Mesothelial cell of epicardium (in vitro differentiated cells): ENCODE measurements at places on chromosomes 1 and 21. TPM values are rescaled to one million over a fixed set of nuclear protein-coding genes. Genes with fewer than 3 reads are reported as not detected.

DNA sequence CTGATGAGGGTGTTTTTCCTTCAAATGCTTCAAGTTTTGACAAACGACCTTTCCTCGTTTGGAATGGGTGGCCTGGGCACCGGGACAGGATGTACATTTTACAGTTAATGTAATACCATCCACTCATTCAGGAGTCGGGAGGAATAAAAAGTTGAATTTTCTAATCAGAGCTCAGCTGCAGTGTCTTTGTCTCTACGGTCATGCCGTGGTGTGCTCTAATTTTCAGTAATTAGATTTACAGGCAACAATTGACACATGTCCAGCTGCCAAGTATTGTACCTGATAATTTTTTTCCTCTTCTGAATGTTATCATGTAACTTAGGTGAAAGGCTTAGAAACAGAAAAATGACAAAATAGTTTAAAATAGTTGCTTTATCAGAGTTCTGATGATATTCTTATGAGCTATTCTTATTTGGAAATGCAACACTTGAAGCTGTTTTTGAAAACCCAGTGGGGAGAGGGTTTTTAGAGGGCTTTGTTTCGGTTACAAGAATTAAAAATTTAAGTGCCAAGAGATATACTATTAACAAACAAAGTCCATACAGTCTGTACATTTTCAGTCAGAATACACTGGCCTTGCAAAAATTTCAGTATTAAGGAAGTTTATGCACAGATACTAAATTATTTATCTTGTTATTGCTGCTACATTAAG lies 1.0 kb downstream of the CDKN2C start:
- H3K4me3 ChIP-seq: no peak overlapping the region
- H3K36me3 ChIP-seq: no peaks in the 10 kb centered on the region
- no peak overlapping the region for H3K27ac ChIP-seq

DNA sequence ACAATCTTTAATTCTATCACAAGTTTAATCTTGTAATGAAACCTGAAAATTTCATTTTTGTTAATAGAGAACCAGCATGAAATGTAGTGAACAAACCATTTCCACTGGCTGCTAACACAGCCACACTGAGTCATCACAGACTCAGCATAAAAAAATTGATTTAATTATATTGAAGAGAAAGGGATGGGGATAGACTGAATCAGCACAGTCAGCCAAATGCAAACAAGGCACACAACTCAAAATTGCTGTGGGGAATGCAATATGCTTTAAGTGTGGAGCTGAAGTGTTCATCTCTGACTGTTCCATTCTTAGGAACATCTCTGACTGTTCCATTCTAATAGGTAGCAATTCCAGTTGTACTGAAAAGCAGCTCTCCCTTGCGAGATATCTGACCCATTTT lies 299.8 kb downstream of the MRPL39 start:
- H3K36me3 ChIP-seq: no peaks in the 10 kb centered on the region
- H3K4me3 ChIP-seq: no peak overlapping the region
- H3K4me1 ChIP-seq: no peaks in the 10 kb centered on the region
- H3K27me3 ChIP-seq: no peaks in the 10 kb centered on the region
- no peak overlapping the region for H3K27ac ChIP-seq

DNA sequence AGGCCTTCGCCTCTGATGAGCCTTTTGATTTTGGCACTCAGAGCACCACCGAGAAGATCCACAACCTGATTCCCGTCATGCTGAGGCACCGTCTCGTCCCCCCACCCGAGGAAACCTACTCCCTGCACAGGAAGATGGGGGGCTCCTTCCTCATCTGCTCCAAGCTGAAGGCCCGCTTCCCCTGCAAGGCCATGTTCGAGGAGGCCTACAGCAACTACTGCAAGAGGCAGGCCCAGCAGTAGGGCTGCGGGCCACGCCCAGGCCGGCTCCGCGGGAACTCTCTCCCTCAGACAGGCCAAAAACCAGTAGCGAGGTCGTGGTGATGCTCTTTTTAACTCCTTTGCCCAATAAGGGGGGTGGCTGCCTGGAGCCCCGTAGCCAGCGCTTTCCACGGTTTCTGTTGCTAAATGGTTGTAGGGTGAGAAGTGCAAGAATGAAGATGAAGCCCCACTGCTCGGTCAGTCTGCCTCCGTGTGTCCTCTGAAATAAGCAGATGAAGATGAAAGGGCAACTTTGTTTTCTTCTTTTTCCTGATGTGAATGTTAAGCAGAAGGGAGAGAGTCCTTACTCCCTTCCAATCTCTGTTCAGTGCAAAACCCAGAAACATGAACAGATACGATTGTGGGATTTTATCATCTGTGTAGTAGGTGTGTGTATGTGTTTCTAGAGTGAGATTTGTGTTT lies 46.5 kb downstream of the COQ8A start:
- H3K27ac ChIP-seq: no peak overlapping the region
- DNase-seq: no peak

Gene SLFNL1
- 1.2 to 1.4 TPM (median 1.3 TPM) in 3 replicates for total RNA-seq

DNA sequence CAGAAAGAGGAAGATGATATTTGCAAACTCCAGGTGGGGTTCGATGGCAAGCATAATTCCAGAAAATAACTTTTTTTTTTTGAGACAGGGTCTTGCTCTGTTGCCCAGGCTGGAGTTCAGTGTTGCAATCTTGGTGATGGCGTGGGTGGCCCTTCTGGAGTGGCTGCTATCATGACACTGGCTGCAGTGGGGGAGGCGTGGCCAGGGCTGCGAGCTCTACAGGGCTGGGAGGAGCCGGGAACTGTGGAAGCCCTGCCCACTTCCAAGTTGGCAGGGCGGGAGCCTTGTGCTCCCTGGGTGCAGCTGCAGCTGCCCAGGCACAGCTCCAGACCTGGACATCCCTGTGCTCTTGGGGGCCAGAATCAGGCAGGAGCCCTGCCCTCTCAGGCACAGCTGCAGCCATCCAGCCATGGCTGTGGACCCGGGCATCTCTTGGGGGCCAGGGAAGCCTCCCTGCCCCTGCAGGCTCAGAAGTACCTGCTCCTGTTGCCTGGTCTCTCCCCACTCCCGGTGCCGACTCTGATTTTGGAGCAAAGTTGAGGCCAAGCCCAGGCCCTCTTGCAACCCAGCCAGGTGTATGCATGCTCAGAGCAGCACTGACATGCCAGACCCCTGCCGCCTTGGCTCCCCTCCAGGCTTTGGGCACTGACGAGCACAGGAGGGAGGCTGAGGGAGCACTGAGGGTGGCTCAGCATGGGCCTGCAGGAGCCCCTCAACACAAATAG lies 7.2 kb upstream of the BCL10 start:
- peaks cover 14% of the 10 kb centered on the region for H3K4me1 ChIP-seq
- no peak overlapping the region for H3K4me3 ChIP-seq
- no peak overlapping the region for H3K27ac ChIP-seq

DNA sequence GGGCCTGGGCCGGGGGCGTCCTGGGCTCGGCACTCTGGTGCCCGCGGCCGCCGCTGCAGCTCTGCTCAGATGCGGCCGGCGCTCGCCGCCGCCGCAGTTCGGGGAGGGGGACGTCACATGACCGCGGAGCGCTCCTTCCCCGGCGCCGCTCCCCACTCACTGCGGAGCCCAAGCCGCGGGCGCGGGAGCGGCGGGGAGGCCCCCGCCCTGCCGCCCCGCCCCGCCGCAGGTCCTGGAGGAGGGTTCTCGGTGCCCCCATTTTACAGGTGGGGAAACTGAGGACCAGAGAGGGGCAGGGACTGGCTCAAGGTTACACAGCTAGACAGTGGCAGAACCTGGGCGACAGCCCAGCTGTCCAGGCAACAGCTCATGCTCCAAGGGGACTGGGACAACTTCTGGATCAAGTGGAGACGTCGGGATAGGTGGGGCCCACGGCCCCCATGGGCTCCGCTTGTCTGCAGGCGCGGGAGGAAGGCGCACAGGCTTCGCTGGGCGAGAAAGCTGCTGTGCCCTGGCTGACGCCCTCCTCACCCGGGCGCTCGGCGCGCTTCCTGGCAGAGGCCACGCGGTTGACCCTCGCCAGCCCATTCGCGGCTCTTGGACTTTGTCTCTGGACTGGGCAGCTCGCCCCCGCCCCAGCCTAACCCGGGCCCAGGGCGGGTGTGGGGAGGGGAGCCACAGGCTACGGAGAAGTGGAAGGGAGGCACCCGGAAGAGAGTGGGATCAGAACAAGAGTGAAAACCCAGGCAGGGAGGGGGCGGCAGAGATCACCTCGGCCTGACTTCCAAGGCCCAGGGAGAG lies at the start of gene RAP1GAP:
Gene RAP1GAP, minus strand, starts transcription at position 100 of the 801 bp plus-strand sequence. CDS start 49,325 bp downstream, outside the sequence.
- DNase-seq: no peak
- H3K27me3 ChIP-seq: peaks cover 50% of the 10 kb centered on the region
- peaks cover 18% of the 10 kb centered on the region for H3K4me1 ChIP-seq
- H3K4me3 ChIP-seq: peak within 1 kb of the TSS; percentile 58
- no peak within 1 kb of the TSS for H3K27ac ChIP-seq

Gene ETNK2
- total RNA-seq: 18.5 to 19.2 TPM (median 18.9 TPM) in 3 replicates

Gene CELA3A
- not detected in 3 replicates for total RNA-seq

DNA sequence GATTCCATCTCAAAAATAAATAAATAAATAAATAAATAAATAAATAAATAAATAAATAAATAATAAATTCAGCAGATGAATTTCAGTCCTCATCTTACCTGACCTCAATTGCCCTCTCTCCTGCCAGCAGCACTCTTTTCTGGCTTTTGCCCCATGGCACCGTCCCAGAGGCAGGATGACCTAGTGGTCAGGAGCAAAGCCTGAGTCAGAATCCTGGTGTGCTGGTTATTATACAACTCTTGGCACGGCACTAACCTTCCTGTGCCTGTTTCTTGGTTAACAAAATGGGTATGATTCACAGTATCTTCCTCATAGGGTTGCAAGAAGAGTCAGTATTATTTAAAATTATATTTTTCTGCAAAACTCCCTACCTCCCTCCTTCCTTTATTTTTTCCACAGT lies 43.0 kb downstream of the NKAIN1 start:
- H3K4me3 ChIP-seq: no peak overlapping the region
- no peaks in the 10 kb centered on the region for H3K27me3 ChIP-seq
- no peak overlapping the region for H3K27ac ChIP-seq
- H3K4me1 ChIP-seq: peaks cover 3% of the 10 kb centered on the region
- DNase-seq: no peak
- H3K36me3 ChIP-seq: no peaks in the 10 kb centered on the region

- peaks cover 50% of the 10 kb centered on the region for H3K4me1 ChIP-seq
- H3K4me3 ChIP-seq: no peak overlapping the region
- no peak for DNase-seq
- peak overlapping the region; percentile 82 for H3K27ac ChIP-seq
- H3K27me3 ChIP-seq: no peaks in the 10 kb centered on the region
- peaks cover 7% of the 10 kb centered on the region for H3K36me3 ChIP-seq
These were observed 43.8 kb downstream of the MACO1 start for GRCh38 chr1:25474439-25475047.

Gene TNFRSF4
- total RNA-seq: 0.18 to 0.34 TPM (median 0.29 TPM) in 3 replicates

DNA sequence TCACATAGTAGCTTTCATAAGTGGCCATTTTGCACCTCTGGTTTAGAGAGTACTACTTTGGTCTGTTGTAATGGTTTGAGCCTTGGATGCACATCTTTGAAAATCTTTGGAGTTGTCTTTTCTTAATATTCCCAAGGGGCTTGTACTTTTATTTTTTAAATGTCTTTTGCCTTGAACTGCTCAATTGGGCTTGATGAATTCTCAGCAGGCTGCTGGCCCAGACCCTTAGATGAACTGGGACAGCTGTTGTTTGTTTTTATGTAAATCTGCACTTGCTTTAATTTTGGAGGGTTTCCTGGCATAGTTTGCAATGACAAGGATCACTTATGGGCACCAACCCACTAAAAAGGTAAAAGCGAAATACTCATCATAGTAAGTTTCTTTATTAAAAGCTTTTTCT lies 24.9 kb downstream of the NGF start:
- DNase-seq: no peak
- no peak overlapping the region for H3K4me3 ChIP-seq
- peaks cover 15% of the 10 kb centered on the region for H3K4me1 ChIP-seq
- no peak overlapping the region for H3K27ac ChIP-seq
- no peaks in the 10 kb centered on the region for H3K27me3 ChIP-seq

DNA sequence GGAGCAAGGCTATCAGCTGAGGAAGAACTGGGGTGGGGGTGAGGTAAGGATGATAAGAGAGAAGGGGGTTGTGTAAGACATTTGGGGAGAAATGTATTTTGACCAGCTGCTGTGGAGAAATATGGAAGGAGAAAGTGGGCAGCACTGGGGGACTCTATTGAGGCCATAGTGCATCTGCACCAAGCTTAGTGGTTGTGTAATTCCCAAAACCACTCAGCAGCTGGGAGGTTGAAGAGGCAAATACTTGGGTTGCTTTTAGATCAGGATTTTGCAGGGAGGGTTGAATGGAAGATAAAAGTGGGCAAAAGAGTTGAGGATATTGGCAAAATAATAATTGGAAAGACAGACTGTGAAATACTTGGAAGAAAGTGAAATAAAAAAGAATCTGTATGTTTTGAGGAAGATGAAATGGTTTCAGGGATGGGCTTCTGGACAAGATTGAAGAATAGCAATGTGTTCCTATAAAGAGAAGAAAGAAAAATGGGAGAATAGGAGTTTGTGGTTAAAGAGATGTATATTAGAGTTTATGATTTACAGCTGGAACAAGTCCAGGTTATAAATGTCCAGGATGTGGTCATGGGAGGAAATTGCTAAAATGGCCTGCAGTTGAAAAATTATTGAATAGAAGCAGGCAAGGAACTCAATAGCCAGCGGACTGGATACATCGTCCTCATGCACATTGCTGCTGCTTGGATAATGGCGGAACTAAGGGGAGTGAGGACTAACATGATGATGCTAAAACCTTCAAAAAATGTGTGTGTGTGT lies 162.7 kb downstream of the DNM3 start:
- no peak overlapping the region for H3K4me3 ChIP-seq
- H3K27me3 ChIP-seq: no peaks in the 10 kb centered on the region
- no peaks in the 10 kb centered on the region for H3K36me3 ChIP-seq
- H3K27ac ChIP-seq: peak overlapping the region; percentile 55
- H3K4me1 ChIP-seq: peaks cover 29% of the 10 kb centered on the region

Gene HES3
- total RNA-seq: not detected in 3 replicates

Gene SLC37A1
- total RNA-seq: 13.0 to 15.9 TPM (median 14.8 TPM) in 3 replicates

Gene FALEC
- 1.2 to 1.9 TPM (median 1.7 TPM) in 3 replicates for total RNA-seq

GRCh38 chr1:24641646-24642151 lies 1.4 kb upstream of the SRRM1 start:
- H3K36me3 ChIP-seq: peaks cover 9% of the 10 kb centered on the region
- peak overlapping the region; percentile 100 for H3K27ac ChIP-seq
- peak; percentile 40 for DNase-seq
- peak overlapping the region; percentile 96 for H3K4me3 ChIP-seq

DNA sequence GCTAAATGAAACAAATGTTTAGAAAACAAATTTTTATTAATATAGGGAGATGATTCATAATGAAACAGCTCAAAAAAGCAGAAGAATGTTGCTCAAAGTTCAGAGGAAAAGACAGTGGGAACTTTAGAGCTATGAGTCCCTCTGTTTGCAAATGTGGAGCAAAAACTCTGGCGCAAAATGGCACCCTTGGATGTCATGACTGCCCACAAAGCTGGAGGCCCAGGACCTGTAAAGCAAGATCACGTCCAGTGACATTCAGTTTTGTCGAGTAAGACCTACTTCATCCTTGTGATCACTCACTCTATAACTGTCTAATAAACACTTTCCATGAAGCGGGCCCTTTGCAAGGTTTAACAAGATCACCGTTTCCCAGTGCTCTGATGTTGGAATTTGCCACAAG lies 9.1 kb upstream of the EXO1 start:
- H3K27ac ChIP-seq: no peak overlapping the region
- H3K4me3 ChIP-seq: no peak overlapping the region
- no peak for DNase-seq
- H3K4me1 ChIP-seq: no peaks in the 10 kb centered on the region
